WTC11 (cell line): ENCODE measurements at places on chromosomes 6 and 20. TPM values are rescaled to one million over a fixed set of nuclear protein-coding genes. Genes with fewer than 3 reads are reported as not detected.

HAO1 gene
- total RNA-seq, result 0.09 TPM in 1 of 3 replicates, not detected in the others

GRCh38 chr6:135128268-135128914, 52.7 kb upstream of the MYB start:
- H3K27me3 ChIP-seq, result no peaks in the 10 kb centered on the region
- no peak overlapping the region for H3K4me3 ChIP-seq
- H3K27ac ChIP-seq, result no peak overlapping the region
- H3K36me3 ChIP-seq, result no peaks in the 10 kb centered on the region

GRCh38 chr20:40669692-40670091, 19.3 kb downstream of the MAFB start:
- no peak for DNase-seq
- H3K36me3 ChIP-seq, result no peaks in the 10 kb centered on the region
- no peak overlapping the region for H3K4me3 ChIP-seq
- H3K27me3 ChIP-seq, result 0 out of 2 replicates have a peak, but pooled peaks cover 6% of the 10 kb centered on the region

NOX3 gene
- total RNA-seq, result 0.09 TPM in 1 of 3 replicates, not detected in the others

UNC5CL gene
- total RNA-seq, result 3.3 to 4.5 TPM (median 3.6 TPM) in 3 replicates

DNA sequence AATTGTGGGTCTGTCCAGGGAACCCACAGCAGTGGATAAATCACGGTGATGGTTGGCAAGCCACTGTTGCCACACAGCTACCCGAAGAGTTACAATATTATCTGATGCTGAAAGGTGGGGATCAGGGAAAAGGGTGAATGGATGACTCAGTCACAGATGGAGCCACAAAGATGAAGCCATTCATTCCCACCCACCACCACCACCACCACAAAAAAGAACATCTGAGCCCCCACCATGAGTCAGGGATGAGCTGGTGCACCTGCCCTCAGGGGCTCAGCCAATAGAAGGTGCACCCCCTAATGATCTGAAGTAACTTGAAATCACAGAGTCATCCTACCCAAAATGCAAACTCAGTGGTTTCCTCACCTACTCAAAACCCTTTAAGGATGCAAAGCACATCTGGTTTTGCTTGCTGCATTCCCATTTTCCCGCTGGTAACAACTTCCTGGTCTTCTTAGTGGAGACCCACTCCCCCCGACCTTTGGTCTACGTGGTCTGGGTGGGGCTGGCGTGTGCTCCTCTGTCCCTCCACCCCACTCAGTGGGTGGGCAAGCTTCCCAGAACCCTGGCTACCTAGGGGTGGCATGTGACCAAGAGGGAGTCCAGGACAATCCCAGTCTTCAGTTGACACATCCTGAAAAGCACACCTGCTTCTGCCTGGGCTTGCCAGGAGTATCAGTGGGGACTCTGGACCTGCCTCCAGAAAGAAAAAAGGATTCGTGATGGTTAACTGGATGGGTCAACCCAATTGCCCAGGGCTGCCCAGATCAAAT, 125.5 kb downstream of the ANKRD60 start:
- H3K36me3 ChIP-seq, result no peaks in the 10 kb centered on the region
- H3K27ac ChIP-seq, result no peak overlapping the region
- no peak for DNase-seq
- H3K27me3 ChIP-seq, result peaks cover 6% of the 10 kb centered on the region; the same call in 1 of the 2 replicates
- no peak overlapping the region for H3K4me3 ChIP-seq
- no peaks in the 10 kb centered on the region for H3K4me1 ChIP-seq
